ENCODE measurements at places on chromosomes 2 and 18.

- no peak for DNase-seq
These were observed 146.3 kb upstream of the CTAGE1 start for GRCh38 chr18:22564036-22564435.

GRCh38 chr2:38301340-38301968 lies 75.6 kb downstream of the ATL2 start:
- no peak for DNase-seq

- DNase-seq, result no peak
These were observed 9.7 kb downstream of the CYBRD1 start for GRCh38 chr2:171531836-171532450.

DNA sequence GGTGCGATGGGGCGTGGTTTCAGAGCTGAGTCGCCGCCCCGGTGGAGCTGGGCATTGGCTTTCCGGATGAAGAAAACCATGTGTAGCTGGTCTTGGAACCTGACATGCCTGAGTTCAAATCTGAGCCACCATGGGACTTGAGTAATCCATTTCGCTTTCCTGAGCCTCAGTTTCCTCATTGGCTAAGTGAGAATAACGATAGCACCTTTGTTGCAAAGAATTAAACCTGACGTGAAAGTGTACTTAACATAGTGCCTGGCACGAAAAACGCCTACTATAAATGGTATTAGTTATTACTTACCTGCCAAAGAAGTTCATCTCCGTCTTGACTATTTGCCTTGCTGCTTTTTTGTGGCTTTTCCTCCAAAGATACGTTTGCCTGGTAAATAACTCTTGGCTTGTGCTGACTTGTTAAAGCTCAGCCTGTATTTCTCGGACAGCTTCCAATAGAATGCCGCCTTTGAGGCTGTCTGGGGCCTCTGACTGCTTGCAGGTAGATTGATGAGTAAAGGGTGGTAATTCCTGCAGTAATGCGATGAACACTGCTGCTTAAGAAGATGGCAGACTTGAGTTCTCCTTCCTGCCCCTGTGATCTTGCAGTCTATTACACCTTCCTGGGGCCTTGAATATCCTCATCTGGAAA lies 1.3 kb downstream of the CDCA7 start:
- DNase-seq, result no peak

DNA sequence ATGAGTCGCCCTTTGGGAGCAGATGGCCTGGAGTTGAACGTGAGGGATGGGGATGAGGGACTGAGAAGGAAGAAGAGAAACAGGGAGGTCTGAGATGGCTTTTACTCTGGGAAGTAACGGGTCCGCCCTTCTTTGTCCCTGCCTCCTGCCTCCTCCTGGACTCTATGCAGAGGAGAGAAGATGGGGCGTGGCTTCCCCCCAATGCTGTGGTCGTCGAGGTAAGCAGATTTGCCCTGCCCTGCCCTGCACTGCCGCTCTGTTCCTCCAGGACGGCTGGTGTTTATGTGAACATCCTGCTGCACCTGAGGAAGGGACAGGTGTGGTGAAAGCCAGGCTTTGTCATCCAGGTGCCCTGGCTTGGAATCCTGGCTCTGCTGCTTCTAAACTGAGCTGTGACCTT lies 13.5 kb upstream of the NTSR2 start:
- no peak for DNase-seq
